ENCODE measurements at places on chromosomes 1 and 21.

- no peak for DNase-seq
Measured at GRCh38 chr1:104082221-104082620, 332.5 kb downstream of the AMY1C start.

GRCh38 chr1:5430911-5431697 is 561.1 kb downstream of the NPHP4 start:
- DNase-seq: no peak

DNA sequence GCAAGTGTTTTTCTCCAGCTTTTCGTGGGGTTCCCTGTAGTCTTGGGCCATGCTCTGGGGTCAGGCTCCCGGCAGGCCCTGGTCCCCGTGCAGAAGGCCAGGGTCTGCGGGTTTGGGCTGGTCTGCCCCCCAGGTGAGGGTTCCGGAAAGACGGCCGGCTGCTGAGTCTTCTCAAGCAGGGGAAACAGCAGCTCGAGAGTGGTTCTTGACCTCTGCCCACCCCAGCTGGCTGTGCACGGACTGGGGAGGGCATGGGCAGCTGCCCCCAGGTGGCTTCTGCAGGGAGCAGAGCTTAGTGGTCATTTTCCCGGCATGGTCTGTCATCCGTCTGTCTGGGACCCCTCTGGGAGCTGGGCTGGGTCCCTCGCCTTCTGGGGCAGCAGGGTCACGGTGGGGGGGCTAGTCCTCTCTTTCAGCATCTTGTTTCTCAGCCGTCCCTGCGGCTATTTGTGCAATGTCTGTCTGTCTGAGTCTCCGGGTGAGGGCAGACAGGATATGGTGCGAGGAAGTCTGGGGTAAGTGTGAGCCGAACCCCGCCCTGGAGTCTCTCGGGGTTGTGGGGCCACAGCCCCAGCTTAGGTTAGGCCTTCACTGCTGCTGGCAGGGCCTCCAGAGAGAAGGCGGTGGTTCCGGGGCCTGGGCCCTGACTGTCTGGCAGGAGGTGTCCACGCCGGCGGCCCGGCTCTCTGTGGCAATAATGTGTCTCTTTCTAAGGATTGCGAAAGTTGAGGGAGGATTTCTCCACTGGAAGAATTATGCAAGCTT is 6.1 kb downstream of the SKI start:
- DNase-seq: peak; percentile 72

GRCh38 chr1:64186138-64186897 is 17.1 kb upstream of the UBE2U start:
- no peak for DNase-seq

DNA sequence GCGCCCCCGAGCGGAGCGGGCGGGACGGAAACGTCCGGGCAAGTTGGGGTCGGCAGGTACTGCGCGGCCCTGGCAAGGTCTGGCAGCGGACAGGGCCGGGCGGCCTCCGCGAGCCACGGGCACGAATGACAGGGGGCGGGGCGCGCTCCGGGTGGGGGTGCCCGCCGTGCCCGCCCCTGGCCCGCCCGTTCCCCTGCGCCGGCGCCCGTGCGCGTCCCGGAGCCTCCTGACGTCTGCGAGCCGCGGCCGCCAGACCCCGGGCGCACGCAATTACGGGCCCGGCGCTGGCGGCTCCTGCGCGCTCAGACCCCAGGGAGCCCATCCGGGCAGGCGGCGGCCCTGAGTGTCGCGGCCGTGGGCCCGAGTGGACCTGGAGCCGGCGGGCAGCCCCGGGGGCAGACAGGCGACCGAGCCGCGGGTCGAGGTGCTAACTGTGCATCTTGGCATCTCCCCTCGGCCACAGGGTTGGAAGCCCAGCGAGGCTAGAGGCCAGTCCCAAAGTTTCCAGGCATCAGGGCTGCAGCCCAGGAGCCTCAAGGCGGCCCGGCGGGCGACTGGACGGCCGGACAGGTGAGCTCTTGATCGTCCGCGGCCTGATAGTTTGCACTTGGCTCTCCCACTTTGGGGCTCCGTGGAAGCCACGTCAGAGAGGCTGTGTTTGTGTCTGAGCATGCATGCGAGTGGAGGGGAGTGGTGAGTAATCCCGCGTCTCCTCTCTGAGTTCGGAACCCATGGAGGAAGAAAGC is 918 bp downstream of the MIB2 start:
- no peak for DNase-seq

DNA sequence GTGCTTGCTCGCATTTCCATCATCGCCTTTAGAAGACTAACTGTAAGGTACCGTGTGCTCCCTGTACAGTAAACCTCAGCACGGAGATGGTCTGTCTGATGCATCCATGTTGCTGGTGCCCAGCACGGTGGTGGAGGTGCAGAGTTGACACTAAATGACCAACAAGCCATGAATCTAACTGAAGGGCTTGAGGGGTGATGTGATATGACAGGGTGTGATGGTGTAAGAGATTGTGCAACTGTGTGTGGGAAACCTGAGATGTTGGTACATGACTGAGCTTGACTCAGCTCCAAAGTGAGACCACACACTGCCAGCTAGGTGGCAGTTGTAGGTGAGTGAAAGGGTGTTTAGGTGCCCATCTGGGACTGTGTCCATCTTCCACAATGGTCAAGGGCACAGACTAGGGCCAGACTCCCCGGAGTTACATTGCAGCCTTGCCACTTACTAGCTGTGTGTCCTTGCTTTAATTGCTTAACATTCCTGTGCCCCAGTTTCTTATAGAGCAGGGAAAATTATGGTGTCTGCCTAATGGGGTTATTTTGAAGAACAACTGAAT is 21.4 kb downstream of the SLC2A1 start:
- DNase-seq: no peak

DNA sequence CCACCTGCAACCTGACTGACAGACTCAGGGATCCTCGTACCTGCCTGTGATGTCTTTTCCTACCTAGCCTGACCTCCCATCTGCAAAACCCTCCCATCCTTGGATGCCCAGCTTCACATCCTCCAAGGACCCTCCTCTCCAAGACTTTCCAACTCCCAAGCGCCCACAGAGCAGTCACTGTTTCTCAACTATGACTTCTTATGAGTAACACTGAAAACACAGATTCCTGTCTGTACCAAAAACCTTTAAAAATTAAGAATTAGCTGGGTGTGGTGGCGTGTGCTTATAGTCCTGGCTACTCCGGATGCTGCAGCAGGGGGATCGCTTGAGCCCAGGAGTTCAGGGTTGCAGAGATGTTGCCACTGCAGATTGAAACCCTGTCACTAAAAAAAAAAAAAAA is 181.9 kb downstream of the PSMG1 start:
- no peak for DNase-seq

GRCh38 chr1:178938959-178939317 is 68.1 kb upstream of the ANGPTL1 start:
- no peak for DNase-seq

GRCh38 chr1:72296501-72296900 is 14.2 kb upstream of the NEGR1 start:
- no peak for DNase-seq

GRCh38 chr1:168554603-168555483 is 11.0 kb upstream of the XCL2 start:
- no peak for DNase-seq

- no peak for DNase-seq
Measured at GRCh38 chr1:30045304-30046090, 677.9 kb downstream of the MATN1 start.

DNA sequence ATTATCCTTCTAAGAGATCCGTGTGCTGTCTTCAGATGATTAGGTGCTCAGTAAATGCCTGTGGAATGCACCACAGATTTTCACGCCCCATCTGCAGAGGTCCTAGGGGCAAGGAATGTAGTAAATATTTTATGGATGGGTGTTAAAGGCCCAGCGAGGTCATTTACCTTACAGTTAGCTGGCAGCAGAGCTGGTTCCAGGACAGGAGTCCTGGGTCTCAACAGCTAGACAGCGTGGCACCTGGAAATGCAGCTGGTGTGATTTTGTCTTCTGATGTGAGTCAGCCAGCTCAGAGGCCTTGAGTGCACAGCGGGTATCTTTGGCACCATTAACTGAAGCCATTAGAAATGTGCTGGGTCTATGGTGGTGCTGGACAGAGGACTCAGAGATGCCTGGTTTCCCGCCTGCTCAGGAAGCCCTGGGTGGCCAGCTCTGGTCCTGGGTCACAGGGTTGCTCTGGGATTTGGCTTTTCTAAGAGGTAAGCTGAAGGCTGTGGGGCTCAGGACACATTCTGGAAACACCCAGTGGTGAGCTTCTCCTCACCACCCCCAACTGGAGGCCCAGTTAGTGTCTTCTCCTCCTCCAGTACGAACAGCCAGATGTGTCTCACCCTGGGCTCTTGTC is 65.5 kb downstream of the DDX20 start:
- no peak for DNase-seq

- DNase-seq: no peak
Measured at GRCh38 chr1:41823471-41823870, 95.3 kb downstream of the HIVEP3 start.

GRCh38 chr1:152983234-152983633 is 647 bp upstream of the SPRR1A start:
- DNase-seq: no peak

- DNase-seq: peak; percentile 24
Measured at GRCh38 chr21:37072274-37072987, 440 bp downstream of the PIGP start.

DNA sequence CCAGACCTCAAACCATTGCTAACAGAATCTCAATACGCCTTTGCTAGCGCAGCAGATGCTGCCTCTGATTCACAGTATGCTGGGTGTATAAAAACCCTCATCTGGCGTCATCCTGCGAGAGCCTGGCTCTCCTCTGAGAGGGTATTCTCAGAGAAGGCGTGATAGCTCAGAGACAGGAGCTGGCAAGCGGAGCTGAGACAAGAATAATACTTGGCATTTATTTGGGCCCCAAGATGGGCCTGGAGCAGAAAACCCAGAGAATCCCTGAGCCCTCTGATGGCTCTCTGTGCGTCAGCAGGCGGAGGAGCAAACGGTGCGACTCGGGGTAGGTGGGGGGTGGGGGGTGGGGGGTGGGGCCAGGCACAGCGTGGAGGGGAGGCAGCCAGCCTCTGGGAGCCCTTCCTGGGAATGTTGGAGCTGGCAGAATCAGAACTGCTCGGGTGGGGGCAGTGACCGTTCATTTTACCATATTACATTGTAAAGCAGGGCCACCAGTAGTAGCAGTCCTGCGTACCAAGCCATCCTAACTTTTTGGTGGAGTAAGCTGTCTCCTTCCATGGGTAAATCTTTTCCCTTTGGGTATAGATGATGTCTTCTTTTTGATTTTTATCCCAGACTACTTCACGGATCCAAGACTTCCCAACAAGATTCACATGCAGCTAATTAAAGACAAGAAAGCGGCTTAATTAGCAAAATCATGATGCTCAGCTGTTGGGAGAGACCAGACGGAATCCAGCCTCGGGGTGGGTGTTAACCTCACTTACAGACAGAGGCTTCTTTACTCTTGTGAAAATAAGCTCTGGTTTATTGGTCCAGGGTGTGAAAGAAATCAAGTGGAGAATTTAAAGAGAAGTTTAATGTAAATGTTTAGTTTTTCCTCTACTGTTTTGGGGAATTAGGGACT is 7.1 kb downstream of the RIIAD1 start:
- DNase-seq: no peak

DNA sequence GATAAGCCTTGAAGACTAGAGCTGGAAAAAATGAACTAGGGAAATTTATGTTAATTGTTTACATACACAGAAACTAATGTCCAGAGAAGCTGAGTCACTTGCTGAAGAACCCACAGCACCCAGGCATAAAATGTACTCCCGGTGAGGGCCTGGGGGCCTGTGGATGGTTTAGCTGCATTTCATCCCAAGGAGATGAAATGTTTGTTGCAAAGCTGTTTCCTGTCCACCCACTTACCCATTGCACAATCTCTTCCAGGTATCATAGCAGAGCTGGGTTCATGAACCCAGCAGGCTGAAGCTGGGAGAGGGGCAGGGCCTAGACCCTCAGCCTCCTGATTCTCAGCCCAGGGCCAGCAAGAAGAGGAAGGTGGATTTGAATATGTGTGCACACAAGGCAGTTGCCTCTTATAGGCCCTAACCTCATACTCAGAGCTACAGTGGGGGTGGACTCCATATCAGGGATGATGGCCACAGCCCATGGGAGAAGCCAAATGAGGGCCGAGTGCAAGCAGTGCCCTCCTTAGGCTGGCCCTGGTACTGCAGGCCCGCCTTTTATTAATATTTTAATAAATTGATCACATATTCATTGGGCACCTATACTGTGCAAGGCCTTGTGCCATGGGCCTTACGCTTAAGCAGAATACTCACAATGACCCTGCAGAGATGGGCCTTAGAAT is 110.8 kb downstream of the LACTBL1 start:
- DNase-seq: no peak

GRCh38 chr1:145707183-145707867 is at the start of gene PDZK1:
Gene PDZK1 (minus strand): TSS chr1:145707368. CDS start chr1:145688021, 19,347 bp downstream.
- no peak for DNase-seq

DNA sequence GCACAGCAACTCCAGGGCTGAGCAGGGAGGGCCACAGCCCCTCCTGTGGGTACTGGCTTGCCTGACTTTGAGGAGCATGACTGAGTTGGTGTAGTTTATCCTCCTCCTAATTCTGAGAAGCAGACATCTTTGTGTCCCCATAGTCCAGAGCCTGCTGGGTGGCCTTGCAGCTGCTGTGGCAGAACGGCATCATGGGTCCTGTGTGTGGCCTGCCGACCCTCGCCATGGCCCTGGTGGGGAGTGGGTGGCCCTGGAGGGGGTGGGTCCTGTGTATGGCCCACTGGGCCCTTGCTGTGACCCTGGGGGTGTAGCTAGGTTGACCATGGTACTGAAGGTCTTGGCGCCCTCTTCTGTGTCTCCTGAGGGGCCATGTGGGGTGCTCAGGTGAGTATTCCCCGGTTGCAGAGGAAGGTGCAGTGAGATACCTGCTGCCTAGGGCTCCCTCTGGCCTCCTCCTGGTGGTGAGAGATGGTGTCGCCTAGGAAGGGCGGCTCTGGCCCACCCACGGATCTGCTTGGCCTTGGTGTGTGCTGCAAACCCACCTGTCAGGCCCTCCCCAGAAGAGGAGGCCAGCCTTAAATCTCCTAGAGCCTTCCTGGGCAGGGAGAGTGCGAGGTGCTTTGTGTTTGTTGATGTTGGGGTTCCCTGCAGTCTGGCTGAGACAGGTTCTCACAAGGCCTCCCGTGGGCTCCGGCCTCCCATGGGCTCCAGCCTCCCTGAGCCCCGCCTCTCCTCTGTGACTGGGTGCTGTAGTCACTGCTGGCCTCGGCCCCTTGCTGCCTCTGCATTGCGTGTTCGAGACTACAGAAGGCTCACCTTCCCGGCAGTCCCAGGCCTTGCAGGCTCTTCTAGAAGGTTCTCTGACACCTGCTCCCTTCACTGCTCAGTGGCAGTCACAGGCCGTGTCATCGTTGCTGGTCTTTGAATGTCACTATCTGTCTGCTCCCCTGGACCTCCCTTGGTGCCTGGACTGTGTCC is 7.8 kb downstream of the SNAP47 start:
- DNase-seq: no peak

DNA sequence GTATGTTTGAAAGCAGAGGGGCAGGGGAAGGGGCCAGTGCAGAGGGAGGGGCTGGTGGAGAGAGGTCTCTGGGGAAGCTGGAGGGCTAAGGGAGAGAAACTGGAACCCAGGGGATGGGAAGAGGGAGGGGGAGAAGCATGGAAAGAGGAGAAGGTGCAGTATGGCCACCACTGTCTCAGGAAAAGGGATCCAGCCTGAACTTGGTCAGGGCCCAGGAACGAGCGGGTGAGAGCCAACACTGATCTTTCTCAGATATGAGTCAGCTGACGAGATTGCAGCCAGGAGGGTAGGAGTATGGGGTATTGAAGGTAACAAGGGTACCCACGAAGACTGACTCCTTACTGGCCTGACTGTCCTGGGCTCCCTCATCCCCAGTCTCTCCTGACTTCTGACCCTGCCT is 18.0 kb downstream of the TIE1 start:
- no peak for DNase-seq

GRCh38 chr1:45346473-45346872 is 6.2 kb upstream of the MUTYH start:
- DNase-seq: no peak

Data from stimulated activated CD4-positive, alpha-beta T cell treated with anti-CD3 and anti-CD28 coated beads, TNF-alpha, amount 100 ng/mL, for 1 hour (primary cell).